ENCODE measurements at places on chromosomes 11 and 22. TPM values are rescaled to one million over a fixed set of nuclear protein-coding genes. Genes with fewer than 3 reads are reported as not detected.

GRCh38 chr11:8223513-8223900 lies 40.2 kb downstream of the LMO1 start:
- DNase-seq: peak; percentile 7

- DNase-seq: no peak
These were observed 197.5 kb upstream of the B3GAT1 start for GRCh38 chr11:134609361-134610115.

GRCh38 chr11:45267652-45268299 lies 18.4 kb downstream of the SYT13 start:
- no peak for DNase-seq

DNA sequence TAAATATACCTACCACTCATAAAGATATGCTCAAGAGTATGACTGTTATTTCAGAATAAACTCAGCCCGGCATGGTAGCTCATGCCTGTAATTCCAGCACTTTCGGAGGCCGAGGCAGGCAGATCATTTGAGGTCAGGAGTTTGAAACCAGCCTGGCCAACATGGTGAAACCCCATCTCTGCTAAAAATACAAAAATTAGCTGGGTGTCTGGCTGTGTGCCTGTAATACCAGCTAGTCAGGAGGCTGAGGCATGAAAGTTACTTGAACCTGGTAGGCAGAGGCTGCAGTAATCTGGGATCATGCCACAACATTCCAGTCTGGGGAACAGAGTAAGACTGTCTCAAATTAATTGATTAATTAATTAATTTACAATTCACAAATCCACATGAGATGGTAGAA lies 208.2 kb upstream of the PDGFD start:
- no peak for DNase-seq

The GSTT2 gene
- not detected for total RNA-seq
